ENCODE measurements at places on chromosomes 12 and 14.

- DNase-seq = no peak
Observed at GRCh38 chr14:75794615-75795038, 133.6 kb downstream of the TTLL5 start.

DNA sequence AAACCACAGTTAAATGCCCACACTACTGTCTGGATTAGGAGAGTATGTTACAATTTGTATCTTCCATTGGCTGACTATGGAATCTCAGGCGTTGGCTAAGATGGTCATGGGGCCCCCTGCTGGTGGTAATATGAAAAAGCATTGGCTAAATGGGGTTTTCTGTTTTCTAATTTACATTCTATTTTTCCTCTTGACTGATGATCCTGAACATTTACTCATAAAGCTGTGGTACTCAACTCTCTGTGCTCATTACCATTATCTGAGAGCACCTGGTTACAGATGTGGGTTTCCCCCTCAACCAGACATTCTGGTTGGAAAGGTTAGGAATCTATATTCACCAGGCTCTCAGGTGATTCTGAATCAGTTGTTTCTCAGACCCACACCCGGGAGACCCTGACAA is 64.8 kb downstream of the WSCD2 start:
- no peak for DNase-seq

DNA sequence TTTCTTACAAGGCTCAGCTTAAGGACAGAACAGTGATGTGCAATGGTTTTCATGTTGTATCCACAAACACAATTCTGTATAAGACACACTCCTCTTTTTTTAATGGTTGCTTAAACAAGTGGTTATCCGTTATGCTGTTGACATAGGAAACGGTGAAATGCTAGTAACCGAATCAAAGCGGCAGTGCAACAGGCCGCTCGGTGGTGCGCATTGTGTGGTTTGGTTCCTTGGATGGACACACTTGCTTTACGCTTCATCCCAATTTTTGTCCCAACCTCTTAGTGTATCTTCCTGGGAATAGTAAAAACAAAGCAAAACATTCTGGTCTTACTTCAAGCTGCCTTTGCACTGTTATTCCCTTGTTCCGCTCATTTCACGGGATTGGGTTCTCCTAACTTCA is 650 bp upstream of the PTGER2 start:
- DNase-seq = no peak

- no peak for DNase-seq
Observed at GRCh38 chr12:107169200-107169599, 75.9 kb upstream of the CRY1 start.

- DNase-seq = no peak
Observed at GRCh38 chr12:72605975-72606374, 333.8 kb downstream of the TRHDE start.

- DNase-seq = no peak
Observed at GRCh38 chr12:65672441-65672840, 151.8 kb upstream of the HMGA2 start.

GRCh38 chr12:109994401-109995175 is 1.6 kb downstream of the GIT2 start:
- no peak for DNase-seq

DNA sequence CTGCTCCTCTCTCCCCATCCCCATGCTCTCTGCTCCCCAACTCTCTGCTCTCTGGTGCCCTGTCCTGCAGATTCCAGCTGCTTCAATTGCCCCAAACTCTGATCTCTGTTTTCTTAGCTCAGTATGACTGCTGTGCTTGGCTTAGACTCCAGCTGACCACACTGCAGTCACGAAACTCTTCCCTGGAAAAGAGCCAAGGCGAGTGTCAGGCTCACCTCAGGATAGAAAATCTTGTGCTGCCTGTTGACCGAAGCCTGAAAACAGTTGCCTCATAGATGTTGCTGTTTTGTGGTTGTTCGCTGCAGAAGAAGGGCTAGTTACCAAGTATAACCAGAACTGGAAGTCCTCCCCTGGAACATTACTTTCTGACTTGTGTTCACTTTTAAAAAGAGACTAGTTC is 6.7 kb upstream of the STON2 start:
- no peak for DNase-seq

All from activated CD4-positive, alpha-beta T cell treated with anti-CD3 and anti-CD28 coated beads, Interleukin-2, amount 50 U/mL, for 4 hours (primary cell).